ENCODE measurements at places on chromosomes 5 and 9.

- DNase-seq = no peak
Observed at GRCh38 chr5:83724001-83724400, 3.3 kb upstream of the HAPLN1 start.

- no peak for DNase-seq
Observed at GRCh38 chr5:147751156-147751830, 31.2 kb downstream of the JAKMIP2 start.

DNA sequence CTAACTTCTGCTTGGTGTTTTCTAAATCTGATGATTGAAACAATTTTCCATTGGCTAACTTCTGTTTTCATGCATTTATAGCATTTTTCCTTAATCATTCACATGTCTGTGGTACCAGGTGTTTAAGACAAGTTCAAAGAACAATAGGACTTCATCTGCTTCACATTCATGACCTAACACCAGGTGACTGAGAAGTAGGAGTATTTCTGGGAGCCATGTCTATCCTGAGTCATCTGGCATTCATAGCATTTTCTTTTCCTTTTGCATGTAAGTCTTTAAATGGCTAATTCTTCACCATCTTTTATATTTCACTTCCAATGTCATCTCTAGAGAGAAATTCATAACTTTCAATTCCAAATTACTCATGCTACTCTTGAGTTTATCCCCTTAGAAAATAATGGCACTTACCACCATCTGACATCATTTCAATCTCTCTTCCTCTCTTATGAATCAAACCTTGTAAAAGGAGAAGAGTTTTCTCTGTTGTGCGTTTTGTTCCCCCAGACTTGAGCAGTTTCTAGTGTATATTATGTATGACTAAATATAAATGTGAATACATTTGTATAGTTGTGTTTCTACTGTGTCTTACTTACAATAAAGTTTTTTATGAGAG, 1196.1 kb upstream of the CDH9 start:
- DNase-seq = no peak

- DNase-seq = no peak
Observed at GRCh38 chr9:2021731-2022130, 6.6 kb downstream of the SMARCA2 start.

GRCh38 chr9:135320331-135320730, 159.3 kb upstream of the PPP1R26 start:
- no peak for DNase-seq

- peak; percentile 9 for DNase-seq
Observed at GRCh38 chr5:71587766-71588532, 809 bp downstream of the MCCC2 start.

DNA sequence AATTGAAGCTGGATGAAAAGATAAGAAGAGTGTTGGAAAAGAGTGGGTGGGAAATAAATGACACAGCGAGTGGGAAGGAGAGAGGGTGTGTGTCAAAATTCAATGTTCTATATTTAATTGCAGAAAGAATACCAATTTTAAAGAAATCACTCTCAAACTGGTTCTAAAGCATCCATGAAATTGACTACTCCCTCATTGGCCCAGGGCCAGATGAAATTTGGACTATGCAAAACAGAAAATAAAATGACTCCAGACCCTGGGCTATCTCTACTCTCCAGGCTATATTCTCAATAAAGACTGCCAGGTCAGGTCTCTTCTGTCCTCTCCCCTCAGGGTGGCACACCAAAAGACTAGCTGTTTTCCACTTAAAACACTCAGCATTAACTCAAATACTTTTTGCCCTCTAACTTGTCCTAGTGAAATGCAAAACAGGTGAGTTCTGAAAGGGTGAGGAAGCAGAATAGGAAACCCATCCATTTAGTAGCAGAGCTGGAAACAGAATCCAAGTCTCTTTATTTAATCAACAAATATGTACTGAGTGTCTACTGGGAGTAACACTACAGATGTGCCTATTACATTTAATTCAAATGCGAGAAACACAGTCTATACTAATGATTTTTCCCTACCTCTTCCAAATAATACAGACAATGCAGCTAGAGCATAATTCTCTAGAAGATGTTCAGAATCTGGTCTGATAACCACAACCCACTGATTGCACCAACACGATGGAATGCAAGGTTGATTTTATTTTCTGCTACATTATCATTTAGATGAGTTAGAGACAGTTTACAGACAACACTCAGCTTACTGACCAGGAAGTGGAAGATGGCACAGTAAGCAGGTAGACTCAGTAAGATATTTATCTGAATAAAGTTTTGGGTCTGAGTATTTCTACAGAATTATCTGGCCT, 42.1 kb downstream of the EFCAB9 start:
- no peak for DNase-seq

GRCh38 chr5:61115968-61116367, 46.3 kb downstream of the SMIM15 start:
- DNase-seq = no peak

DNA sequence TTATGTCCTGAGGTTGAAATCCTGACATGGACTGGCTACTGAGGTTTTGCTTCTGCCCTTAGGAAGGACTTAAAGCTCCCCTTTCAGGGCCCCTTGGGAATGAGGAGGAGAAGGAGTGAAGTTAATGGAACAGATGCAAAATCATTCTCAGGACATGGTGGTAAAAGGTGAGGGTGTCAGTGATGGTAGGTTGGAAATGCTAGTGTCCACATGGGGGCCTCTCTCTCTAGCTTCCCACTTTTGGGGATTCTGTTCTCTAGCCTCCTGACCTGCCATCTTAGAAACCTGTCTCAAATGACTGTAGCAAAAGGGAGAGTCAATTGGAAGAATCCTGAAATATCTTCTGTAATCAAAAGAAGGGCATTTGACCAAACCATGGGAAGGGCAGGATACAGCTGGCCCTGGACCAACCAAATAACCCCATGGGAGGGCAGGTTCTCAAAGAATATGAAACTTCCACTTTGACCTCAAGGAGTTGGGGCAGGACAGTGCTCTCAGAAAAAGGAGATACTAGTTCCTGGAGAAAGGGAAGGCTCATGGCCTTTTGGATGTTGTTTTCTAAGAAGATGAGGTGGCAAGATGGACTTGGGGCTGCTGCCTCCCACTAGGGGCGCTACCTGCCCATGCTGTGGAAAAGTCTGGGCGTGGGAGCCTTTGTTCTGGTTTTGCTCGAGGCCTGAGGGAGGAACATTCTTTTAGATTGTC, 21.2 kb upstream of the MLANA start:
- DNase-seq = peak; percentile 52

GRCh38 chr5:133612249-133612860, at the start of gene FSTL4:
TSS of gene FSTL4 (minus strand) at chr5:133612541.
- peak; percentile 75 for DNase-seq

DNA sequence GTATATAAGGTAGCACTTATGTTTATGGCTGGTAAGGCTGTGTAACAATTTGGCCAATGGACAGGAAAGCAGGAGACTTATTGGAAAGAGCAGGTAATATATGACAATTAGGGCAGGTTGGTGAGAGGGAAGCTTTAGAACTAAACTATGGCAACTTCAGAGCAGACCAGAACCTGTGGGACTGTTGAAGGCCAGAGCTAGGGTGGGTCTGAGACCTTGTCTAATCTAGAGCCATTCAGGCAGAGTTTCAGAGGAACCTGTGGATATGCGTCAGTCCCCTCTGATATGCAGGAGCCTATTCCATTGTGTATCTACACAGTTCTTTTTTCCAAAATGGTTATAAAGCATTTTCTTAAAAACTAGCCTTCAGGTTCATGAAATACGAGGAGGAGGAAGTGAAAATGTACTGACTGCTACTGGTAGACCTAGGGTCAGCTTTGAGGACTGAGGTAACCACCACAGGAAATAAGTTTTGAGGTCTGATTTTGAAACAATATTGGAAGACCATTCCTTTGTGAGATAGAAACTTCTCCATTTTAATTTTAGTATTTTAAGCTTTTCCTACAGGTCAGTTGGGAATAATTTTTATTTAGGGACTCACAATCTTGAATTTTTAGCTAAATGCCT, 37.6 kb downstream of the ELL2 start:
- DNase-seq = no peak

GRCh38 chr5:93503598-93504067, 77.4 kb downstream of the NR2F1-AS1 start:
- no peak for DNase-seq

DNA sequence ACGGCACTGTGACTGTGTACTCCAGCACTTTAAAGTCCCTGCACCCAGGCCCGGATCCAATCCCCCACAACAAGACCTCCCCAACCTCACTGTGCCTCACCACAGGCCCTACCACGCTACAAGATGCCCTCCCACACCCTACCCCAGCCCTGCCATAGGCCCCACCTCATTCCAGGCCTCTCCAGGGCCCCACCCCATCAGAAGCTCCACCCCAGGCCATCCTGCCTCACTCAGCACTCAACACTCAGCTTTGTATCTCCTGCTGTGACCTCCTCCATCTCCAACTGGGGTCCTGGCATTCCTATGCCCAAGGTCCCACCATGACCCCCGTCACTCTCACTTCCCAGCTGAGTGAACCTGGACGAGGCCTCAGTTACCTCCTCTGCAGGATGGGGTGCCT, 38.8 kb downstream of the BARX1 start:
- DNase-seq = no peak

- DNase-seq = peak; percentile 92
Observed at GRCh38 chr9:128702445-128702948, at the start of gene PKN3. TSS of gene PKN3 (plus strand) at chr9:128702503. CDS start at chr9:128702916, 413 bp downstream.

DNA sequence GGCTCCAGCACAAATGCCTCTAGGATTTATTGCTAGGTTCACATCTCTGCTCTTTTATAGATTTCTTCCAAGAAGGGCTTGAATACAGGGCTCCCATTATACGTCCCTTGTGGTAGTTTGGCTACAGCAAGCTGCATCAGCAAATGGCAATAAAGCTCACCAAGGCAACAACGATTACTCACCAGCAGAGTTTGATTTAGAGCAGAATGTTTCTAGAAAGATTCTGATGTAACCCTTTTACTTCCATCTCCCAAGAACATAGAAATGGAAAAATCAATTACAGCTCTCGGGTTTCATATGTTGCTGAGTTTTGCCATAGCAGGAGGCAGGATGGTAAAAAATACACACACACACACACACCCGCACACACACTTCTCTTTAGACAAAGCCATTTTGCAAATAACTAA, 124.2 kb upstream of the TNPO1 start:
- DNase-seq = no peak

GRCh38 chr9:85484235-85484634, 257.5 kb downstream of the AGTPBP1 start:
- DNase-seq = no peak

DNA sequence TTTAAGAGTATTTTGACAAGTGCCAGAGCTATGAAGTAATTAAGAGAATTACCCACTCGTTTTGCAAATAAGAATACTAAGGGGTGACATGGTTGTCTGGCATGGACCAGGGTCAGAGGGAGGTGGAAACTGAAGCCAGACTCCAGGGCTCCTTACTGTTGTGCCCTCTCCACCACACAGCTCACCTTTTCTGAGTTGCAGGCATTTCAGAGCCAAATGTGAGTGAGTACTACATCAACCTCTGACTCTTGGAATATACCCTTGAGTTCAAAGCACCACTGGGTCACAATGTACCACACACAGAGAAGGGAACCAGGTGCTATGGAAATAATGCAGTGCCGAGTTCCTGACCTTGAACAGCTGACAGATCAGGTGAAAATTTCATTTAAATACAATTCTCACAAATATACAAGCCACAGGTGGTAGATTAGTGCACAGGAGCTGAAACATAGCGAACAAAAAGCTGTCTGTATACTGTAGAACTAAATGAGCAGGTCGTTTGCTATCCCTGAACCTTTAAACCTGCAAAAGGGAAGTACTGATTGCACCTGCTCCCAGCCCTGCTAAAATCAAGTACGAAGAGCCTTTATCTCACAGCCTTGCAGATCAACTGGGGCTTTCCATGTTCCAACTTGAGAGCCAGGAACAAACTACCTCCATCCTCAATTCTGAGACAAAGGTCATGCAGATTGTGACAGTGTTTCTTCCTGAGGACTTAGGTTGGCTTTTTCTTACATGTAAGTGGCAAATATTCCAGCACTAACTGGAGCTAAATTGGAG, 57.0 kb downstream of the GOLM1 start:
- DNase-seq = no peak

GRCh38 chr9:12961276-12961809, 186.5 kb downstream of the LURAP1L start:
- DNase-seq = no peak

GRCh38 chr5:113218200-113218599, 216.6 kb downstream of the TSSK1B start:
- DNase-seq = no peak

DNA sequence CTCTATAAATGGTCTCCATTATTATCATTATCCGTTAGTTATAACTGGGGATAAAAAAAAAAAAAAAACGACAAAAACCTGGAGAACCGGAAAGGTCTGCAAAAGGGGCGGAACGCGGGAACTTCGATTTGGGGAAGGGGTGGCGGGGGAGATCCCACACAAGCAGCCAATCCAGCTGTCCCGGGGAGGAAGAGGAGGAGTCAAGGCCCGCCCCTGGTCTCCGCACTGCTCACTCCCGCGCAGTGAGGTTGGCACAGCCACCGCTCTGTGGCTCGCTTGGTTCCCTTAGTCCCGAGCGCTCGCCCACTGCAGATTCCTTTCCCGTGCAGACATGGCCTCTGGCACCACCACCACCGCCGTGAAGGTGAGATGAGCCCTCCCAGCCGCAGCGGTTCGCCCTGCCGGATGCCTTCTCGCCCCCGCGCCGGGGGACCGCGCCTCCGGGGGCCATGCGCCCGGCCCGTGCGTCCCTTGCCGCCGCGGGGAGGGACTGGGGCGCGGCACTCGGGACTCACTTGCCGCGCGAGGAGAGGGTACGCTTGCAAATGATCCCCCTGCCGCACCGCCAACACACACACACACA, at the start of gene MTAP:
Gene MTAP, plus strand, starts transcription at position 219 of the 583 bp plus-strand sequence. Its CDS starts 113 bp downstream, at position 332.
- DNase-seq = peak; percentile 73

GRCh38 chr5:80667384-80667783, 12.6 kb upstream of the DHFR start:
- no peak for DNase-seq

DNA sequence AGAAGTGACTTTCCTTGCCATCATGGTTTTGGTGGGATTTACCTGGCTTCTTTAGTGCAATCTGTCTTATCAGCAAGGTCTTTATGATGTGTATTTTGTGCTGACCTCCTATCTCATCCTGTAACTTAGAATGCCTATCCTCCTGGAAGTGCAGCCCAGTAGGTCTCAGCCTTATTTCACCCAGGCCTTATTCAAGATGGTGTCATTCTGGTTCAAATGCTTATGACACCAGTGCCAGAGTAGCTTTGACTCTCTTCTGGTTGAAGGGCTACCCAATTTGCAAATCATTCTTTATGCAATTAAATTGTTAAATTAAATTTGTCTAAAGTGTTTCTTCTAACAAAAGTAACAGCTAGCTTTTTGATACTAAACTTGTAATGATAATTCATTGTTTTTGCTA, 58.8 kb upstream of the PRDM9 start:
- no peak for DNase-seq

Data from T47D (cell line).